ENCODE measurements at places on chromosomes 7 and 10. TPM values are rescaled to one million over a fixed set of nuclear protein-coding genes. Genes with fewer than 3 reads are reported as not detected.

The TRIM24 gene
- polyA plus RNA-seq = 68.1 TPM

DNA sequence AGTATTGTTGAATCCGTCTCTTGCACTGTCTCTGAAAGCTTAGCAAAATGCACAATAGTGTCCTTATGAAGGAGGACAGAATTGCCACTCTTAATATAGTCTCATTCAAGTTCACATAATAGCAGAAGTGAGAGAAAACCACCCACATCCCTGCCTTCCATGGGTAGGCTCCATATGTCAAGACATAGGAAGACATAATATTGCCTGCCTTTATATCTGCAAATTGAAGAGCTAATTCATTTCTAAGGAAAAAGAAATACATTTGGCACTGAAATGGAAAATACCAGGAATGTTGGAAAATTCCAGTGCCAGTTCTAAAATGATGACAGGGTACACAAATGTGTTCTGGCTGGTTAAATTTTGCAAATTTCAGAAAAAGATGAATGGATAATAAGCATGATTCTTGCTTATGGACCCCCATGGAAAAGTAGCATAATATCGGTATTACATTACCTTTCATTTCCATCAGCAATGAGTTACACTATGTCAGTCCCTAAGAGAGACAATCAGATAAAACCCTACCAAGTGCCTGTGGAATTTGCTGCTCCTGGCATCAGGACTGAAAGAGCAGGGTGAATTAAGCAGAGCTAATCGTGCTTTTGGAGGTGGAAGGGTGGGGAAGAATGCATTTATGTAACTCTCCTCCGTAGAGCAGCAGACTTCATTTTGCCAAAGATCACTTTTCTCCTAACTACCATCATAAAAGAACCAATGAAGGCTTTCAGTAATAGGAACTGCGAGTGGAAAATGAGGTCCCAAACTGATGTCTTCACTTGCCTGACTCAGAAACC, 312.6 kb downstream of the FGFR2 start:
- DNase-seq = no peak

- no peak for DNase-seq
Measured at GRCh38 chr7:27639851-27640250, 22.8 kb downstream of the HIBADH start.

- no peak for DNase-seq
Measured at GRCh38 chr10:14365266-14365665, 34.5 kb upstream of the FRMD4A start.

The STEAP4 gene
- 0.23 TPM for polyA plus RNA-seq

DNA sequence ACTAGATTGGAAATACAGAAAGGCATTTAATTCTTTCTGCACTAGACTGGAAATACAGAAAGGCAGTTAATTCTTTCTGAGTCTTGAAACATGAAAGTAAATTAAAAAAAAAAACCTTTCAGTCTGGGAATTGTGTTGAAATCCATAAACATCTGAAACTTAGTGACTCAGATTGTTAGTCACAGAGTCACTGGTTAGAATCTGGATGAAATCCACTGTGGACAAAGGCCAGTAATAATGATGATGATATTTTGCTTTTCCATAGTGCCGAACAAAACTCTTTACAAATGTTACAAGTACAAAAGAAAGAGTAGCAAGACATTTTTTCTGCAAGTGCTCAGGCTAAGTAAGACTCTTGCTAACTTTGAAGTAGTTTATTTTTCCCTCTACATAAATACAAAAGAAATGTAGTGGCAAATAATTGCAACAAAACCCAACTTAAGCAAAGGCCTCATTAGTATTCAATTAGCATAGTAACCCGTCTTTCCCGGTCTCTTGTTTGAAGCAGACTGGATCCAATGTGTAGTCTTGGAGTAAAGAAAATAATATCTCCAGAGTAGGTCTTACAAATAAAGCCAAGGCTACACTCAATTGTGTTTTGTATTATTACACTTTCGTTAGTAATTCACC, 5.8 kb upstream of the PRTFDC1 start:
- no peak for DNase-seq

- no peak for DNase-seq
Measured at GRCh38 chr7:81725003-81725811, 44.6 kb downstream of the HGF start.

The FXYD4 gene
- polyA plus RNA-seq = not detected

- peak; percentile 54 for DNase-seq
Measured at GRCh38 chr7:142323706-142324105, 65.8 kb upstream of the PRSS58 start.

- DNase-seq = no peak
Measured at GRCh38 chr7:47937065-47937687, 11.1 kb downstream of the PKD1L1 start.

- no peak for DNase-seq
Measured at GRCh38 chr10:98062424-98062823, 32.0 kb upstream of the CRTAC1 start.

GRCh38 chr10:11234857-11235531, 217.3 kb downstream of the CELF2 start:
- no peak for DNase-seq

The PDGFA gene
- polyA plus RNA-seq = 43.2 TPM

DNA sequence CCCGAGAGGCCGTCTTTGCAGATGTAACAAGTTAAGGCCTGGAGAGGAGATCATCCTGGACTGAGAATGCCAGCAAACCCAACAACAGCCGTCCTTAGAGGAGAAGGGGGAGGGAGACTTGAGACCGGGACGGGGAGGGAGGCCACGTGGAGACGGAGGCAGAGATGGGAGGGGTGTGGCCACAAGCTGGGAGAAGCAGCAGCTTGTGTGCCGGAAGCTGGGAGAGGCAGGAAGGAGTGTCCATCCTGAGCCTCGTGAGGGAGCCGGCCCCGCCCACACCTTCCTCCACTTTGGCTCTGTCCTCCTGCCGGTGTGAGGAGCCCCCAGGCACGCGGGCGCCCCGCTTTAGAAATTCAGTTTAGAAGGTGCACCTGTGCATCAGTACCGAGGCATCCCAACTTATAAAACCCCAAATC, 95.7 kb downstream of the DNAJB6 start:
- peak; percentile 36 for DNase-seq

DNA sequence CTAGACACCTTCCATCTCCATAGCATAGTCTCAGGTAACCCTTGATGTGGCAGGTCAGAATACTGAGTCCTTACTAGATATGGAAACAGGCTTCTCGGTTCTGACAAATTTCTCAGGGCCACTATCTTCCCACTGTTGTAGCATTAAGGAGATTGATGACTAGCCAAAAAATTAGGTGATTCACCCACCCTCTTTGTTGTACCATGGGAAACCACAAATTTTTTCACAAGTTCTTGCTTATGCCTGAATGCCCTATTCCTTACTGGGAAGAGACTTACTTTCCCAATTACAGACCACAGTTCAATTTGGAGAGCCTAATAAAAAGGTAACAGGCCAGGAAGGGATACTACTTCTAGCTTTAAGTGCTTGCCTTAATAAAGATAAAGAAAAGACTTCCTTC, 948.8 kb downstream of the GRM8 start:
- no peak for DNase-seq

The IL15RA gene
- 1.8 TPM for polyA plus RNA-seq

- DNase-seq = no peak
Measured at GRCh38 chr7:144653449-144653848, 182.4 kb downstream of the TPK1 start.

GRCh38 chr10:72783410-72783833, 91.5 kb downstream of the MCU start:
- no peak for DNase-seq

DNA sequence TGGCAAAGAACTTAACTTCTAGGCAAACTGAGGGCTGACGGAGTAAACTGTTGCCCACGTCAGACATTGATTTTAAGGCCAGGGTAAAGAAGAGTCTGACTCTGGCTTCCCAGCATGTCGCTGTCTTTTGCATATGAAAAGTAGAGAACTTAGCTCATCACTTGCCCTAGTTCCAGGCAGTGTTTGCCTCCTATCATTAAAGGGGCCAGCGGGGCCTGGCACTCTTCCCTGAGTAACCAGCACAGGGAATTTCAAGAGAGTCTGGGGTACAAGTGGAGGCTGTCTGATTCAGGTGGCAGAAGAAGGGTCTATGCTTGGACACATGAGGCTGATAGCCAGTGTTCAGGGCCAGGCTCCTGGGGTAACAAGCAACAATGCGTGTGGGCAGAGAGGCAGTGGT, 4.8 kb downstream of the DENND2A start:
- no peak for DNase-seq

The NPC1L1 gene
- 2.3 TPM for polyA plus RNA-seq

- no peak for DNase-seq
Measured at GRCh38 chr10:12042409-12042796, 206 bp downstream of the UPF2 start.

- no peak for DNase-seq
Measured at GRCh38 chr7:786472-787255, 45.6 kb upstream of the SUN1 start.

DNA sequence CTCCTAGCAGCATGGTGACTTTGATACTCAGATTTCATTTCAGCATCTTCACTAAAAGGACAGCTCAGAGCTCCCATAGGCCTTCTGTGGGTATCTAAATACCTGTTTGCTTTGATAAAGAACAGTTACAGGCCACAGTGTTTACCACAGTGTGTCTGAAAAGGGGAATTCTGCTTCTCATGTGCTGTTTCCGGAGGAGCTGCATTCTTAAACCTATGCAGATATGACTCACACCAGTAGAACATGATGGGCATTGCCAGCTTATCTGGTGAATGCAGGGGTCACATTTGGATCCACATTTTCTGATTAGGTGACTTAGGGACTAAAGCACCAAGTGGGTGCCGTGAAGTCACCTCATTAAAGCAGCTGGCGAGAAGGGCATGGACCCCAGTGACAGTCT, 52.6 kb downstream of the TRRAP start:
- no peak for DNase-seq

GRCh38 chr7:3092468-3092867, 48.8 kb upstream of the CARD11 start:
- DNase-seq = no peak

GRCh38 chr7:140714331-140715040, 18.0 kb downstream of the NDUFB2 start:
- no peak for DNase-seq

The HOXA11 gene
- polyA plus RNA-seq = 32.2 TPM

The PRF1 gene
- polyA plus RNA-seq = 0.20 TPM

- DNase-seq = no peak
Measured at GRCh38 chr7:78514634-78515033, 716.1 kb downstream of the PHTF2 start.

GRCh38 chr10:101843032-101844021, at the start of gene KCNIP2:
KCNIP2 (minus strand) TSS chr10:101843800; CDS start chr10:101843568, 232 bp downstream.
- DNase-seq = no peak

The OR13A1 gene
- 0.08 TPM for polyA plus RNA-seq
